Anterior cingulate cortex (tissue), 58 donors: ENCODE measurements at places on chromosomes 12 and 14.
A peak's percentile ranks its signal among the peaks of the same experiment; 100 is the strongest.

GRCh38 chr14:91158091-91158790 is 44.4 kb downstream of the DGLUCY start:
- DNase-seq, result no peak

DNA sequence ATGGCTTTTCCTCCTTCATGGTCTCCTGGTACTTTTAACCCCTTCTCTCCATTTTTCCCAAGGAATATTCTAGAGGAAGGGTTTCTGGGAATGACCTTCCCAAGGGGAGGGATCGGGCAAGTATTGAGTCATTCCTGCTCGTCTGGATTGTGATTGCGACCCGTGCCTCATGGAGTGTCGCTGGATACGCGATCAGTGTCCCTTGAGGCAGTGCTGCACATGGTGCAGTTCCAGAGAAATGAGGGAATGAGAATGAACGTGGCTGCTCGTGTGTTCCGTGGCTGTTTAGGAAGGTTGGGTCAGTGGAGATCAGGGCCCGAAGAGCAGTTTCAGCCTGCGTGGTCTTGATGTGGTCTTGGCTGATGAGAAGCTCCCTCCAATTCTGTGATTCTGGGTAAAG is 234.4 kb downstream of the CACNA1C start:
- no peak for DNase-seq

- no peak for DNase-seq
Observed at GRCh38 chr14:35963209-35963608, 137.1 kb downstream of the BRMS1L start.

- DNase-seq, result no peak
Observed at GRCh38 chr12:1618489-1618888, 10.5 kb upstream of the WNT5B start.

DNA sequence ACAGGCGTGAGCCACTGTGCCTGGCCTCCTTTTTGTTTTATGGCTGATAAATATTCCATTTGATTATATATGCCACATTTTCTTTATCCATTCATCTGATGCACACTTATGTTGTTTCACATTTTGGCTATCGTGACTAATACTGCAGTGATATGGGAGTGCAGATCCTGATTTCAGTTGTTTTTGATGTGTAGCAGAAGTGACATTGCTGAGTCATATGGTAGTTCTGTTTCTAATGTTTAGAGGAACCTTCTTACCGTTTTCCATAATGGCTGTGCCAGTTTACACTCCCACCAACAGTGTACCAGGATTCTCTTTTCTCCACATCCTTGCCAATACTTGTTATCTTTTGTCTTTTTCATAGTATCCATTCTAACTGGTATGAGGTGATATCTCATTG is 235.9 kb downstream of the ERC1 start:
- no peak for DNase-seq

- DNase-seq, result no peak
Observed at GRCh38 chr12:45612044-45612794, 117.3 kb upstream of the ARID2 start.

GRCh38 chr12:123741937-123742572 is 20.0 kb upstream of the DNAH10 start:
- DNase-seq, result no peak

DNA sequence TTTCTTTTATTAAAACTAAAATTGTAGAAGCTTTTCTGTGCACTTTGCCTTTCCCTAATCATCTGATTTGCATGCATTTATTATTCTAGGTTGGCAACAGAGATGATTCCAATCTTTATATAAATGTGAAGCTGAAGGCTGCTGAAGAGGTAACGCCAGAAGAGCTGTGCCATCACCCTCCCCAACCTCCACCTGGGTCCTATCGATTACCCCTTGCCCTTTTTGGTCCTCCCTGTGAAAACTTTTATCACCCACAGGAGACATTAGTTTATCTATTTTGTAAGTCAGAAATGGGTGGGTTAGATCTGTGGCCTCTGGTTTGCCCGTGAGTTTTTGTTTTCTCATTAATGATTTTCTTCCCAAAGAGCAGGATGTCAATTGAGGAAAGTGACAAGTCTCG is 22.8 kb downstream of the MTHFD1 start:
- no peak for DNase-seq

DNA sequence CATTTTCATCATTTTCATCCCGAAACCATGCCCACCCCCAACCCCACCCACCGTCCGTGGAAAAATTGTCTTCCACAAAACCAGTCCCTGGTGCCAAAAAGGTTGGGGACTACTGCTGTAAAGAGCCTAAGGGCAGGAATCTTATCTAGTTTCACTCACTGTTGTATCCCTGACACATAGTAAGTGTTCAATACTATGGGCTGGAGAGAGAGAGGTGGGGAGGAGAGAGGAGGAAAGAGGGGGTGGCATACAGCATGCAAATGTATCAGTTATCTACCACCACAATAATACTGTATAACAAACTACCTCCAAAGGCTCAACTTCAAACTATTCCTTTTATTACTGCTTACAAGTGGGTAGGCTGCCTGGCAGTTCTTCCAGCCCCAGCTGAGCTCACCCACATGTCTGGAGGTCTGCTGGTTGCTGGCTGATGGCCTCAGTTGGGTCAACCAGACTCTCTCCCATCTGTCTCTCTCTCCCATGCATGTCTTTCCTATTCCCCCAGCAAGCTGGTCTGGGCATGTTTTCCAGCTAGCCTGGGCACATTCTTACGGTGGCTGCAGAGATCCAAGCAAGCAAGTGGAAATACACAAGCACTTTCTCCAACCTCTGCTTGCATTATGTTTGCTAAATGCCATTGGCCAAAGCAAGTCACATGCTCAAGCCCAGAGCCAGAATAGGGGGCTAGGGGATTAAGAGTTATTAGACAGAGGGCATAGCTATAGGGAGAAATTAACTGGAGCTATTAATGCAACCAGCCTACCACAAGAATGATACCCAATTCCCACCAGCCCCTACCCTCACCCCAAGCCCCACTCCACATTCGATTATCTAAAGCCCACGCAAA is 31.6 kb upstream of the FICD start:
- DNase-seq, result no peak

DNA sequence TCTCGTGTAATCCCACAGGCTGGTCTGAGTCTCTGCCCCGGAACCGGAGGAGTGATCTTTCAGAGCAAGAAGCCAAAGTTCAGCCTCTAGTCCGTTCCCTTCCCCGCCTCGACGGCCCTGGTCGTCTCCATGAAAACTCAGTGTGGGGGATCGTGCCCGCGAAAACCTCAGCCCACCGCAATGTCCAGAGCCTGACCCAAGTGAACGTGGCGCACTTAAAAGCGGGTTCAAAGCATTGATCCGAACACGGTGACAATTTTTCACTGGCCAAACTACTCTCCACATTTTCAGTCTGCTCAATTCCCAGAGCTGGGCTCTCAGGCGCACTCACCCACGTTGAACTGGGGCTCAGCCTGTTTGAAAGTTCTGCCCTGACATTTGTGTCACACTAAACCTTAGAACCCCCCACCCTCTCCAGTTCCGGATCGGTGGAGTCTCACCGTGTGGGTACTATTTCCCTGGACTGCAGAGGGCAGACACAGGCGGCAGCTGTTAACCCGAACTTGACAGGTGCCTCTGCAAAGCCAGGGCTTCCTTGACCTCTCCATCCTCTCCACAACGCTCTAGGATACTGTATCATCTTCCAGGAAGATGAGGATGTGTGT is 886 bp upstream of the PRICKLE1 start:
- DNase-seq, result peak; percentile 4

- no peak for DNase-seq
Observed at GRCh38 chr14:100252684-100253083, 13.7 kb downstream of the YY1 start.

- no peak for DNase-seq
Observed at GRCh38 chr12:18703321-18703720, 34.5 kb downstream of the PLCZ1 start.

GRCh38 chr12:41739066-41739465 is 405.6 kb downstream of the GXYLT1 start:
- DNase-seq, result no peak

GRCh38 chr14:93023802-93024434 is 91.8 kb downstream of the ITPK1 start:
- no peak for DNase-seq

- no peak for DNase-seq
Observed at GRCh38 chr12:97323154-97323553, 139.4 kb upstream of the RMST start.

- DNase-seq, result no peak
Observed at GRCh38 chr14:91839749-91840148, 27.6 kb downstream of the TC2N start.

DNA sequence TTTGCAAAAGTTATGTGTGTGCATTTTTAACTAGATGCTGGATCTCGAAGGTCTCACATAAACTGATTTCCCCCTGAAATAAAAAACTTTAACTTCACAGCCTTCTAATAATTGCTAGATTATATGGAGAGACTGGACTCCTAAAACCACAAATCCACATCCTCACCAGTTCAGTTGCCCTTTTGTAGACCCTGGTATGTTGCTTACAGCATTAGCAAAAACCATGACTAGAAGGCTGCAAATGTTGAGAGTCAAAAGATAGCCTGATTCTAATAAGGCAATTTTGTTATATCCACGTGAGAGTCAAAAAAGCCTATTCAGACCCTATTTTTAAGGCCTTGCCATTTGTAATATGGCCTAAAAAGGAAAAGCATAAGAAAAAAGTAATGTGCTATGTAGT is 37.4 kb downstream of the RASSF8 start:
- DNase-seq, result no peak

DNA sequence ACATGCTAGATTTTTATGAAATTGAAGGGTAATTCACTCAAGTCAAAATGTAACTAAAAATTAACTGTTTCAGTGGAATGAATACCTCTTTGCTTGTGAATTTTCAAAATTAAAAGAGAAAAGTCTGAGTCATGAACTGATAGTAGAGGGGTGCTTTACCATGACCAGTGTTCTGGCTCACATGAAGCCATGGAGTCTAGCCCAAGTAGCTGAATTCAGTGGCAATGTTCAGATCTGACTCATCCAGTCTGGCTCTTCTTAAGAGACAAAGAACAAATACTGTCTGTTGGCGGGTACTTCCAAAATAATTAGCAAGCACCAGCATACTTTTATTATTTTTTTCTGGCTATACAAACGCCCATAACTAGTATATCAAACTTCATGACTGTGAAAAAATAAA is 366.3 kb upstream of the GARIN6 start:
- DNase-seq, result no peak

DNA sequence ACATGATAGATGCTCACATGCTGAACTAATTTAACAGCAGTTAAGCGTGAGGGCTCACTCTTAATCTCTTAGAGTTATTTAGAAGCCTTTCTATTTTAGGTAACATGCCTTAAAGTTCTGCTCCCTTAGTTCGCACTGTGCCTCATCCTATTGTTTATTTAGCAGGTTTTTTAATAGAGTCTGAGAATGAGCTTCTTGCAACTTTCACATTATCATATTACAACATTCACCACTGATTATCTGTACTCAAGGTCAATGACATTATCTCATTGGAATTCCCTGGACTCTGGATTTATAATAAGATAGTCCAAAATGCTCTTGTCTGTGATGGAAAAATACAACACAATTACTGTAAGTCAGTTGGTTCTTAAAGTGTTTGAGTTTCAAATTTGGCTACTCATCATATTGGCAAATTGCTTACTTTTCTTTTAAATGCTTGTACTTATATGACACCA is 183.6 kb upstream of the SLC38A2 start:
- DNase-seq, result no peak

DNA sequence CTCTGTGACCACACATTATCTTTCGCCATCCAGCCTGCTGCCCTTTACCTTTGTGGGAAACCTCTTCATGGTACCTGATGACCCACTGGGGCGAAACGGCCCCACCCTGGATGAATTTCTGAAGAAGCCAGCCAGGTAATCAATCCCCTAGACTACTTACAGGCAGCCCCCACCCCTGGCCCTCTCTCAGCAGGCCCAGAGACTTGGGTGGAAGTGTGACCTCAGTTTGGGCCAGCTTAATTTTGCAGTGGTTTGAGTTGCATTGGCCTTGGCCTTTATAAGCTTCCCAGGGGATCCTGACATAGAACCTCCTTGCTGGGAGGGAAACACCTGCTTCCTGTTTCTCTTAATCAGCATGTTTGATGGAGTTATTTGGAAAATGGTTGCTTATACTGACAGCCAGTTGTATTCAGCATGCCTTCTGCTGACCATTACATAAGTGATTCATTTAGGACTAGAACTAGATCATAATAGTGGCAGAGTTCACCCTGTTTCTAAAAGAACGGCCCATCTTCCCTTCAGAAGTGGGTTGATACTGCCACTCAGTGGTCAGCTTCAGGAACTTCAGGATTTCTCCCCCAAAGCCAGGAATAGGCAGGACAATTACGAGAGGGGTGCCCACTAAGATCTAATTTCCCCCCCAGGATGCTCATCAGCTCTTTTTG is 6.1 kb downstream of the SDR39U1 start:
- no peak for DNase-seq

DNA sequence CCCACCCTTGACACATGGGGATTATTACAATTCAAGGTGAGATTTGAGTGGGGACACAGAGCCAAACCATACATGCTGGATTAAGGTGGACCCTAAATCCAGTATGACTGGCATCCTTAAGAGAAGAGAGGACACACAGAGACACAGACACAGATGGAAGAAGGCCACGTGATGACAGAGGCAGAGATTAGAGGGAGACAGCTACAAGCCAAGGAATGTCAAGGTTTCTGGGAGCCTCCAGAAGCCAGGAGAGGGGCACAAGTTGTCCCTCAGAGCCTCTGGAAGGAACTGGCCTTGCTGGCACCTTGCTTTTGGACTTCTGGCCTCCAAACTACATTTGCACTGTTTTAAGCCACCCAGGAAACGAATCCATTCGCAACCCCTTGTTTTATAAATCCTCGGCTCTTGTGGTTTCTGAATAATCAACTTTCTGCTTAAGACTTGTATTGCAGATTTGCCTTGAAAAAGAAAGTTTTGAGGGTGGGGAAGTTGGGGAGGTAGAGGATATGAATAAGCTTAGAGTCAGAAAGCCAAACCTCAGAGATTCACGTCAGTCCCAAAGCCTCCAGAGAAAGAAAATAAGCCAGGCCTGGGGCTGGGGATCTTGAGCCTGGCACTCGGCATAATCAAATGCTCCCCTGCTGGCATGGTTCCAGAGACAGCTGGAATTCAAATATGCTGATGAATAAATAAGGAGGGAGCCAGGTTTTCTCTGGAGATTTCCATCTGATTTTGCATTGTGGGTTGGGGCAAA is 224.2 kb upstream of the PWP1 start:
- DNase-seq, result no peak

DNA sequence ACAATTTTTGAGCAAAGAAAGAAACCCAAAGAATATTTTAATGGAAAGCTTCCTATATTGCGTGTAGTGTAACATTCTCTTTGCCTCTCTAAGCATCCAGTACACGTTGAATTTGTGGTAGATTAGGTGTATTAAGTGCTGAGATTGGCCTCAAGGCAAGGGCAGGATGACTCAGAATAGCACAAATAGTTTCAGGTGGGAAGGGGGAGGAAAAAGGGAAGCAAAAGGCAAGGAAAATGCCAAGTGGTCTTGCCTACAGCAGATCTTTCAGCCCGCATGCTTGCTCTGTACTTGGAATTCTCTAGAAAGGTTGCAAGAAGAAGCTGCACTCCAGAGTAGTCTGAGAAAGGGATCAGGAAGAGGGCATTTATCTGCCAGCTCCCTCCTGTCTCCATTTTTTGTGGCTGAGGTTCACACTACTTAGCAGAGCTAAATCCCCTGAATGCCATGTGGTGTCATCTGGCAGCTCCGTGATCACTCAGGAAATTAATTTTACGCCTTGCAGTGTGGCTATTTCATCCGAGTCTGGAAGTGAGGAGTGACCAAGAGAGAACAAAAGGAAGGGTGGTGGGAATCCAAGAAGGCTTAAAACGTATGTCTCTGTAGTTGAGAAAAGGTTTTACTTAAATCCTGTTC is 28.5 kb downstream of the CDKN1B start:
- DNase-seq, result no peak

GRCh38 chr12:2970744-2971143 is 11.5 kb downstream of the TEAD4 start:
- DNase-seq, result no peak

- DNase-seq, result no peak
Observed at GRCh38 chr12:26244503-26244902, 49.1 kb downstream of the SSPN start.
